ENCODE measurements at places on chromosomes 3 and 15. TPM values are rescaled to one million over a fixed set of nuclear protein-coding genes. Genes with fewer than 3 reads are reported as not detected.

Gene SPESP1
- total RNA-seq, result 0.18 TPM

Gene PLSCR5
- not detected for total RNA-seq

Gene DNAH12
- 0.07 TPM for total RNA-seq

Gene ATP10A
- 21.0 TPM for total RNA-seq

Gene SKOR1
- total RNA-seq, result 0.09 TPM

Gene HDC
- not detected for total RNA-seq

Gene HHATL
- not detected for total RNA-seq

Gene EIF1B
- 38.2 TPM for total RNA-seq

Gene LNP1
- total RNA-seq, result 2.5 TPM

Gene ACKR4
- total RNA-seq, result not detected

Gene CTXND1
- not detected for total RNA-seq

Gene DPPA4
- total RNA-seq, result 1.4 TPM

Gene DISP2
- total RNA-seq, result 0.20 TPM

Gene SIDT1
- total RNA-seq, result 24.0 TPM

Gene NR2F2
- not detected for total RNA-seq

Gene CPOX
- total RNA-seq, result 45.3 TPM

Gene ROPN1B
- not detected for total RNA-seq

Gene LHFPL4
- total RNA-seq, result not detected

Gene GTPBP8
- 28.0 TPM for total RNA-seq

Gene PCSK6
- total RNA-seq, result 3.0 TPM

Gene CFAP20DC
- 1.5 TPM for total RNA-seq

Gene POLQ
- total RNA-seq, result 23.6 TPM

Gene LRRIQ4
- total RNA-seq, result 0.18 TPM

Gene CKMT1B
- total RNA-seq, result 0.41 TPM

Gene ST3GAL6
- total RNA-seq, result not detected

Gene SCN11A
- total RNA-seq, result not detected
